Fibroblast of the aortic adventitia (primary cell): ENCODE measurements at places on chromosomes 6 and 20. TPM values are rescaled to one million over a fixed set of nuclear protein-coding genes. Genes with fewer than 3 reads are reported as not detected.

The OPN5 gene
- under 0.01 TPM in 1 of 2 replicates, not detected in the other for total RNA-seq

The HLA-DRA gene
- total RNA-seq = 0.45 TPM in 1 of 2 replicates, not detected in the other

- no peak for DNase-seq
Measured at GRCh38 chr6:135503703-135504475, 6.3 kb upstream of the AHI1 start.

The FRK gene
- 2.0 TPM in 2 replicates for total RNA-seq

The SLC35D3 gene
- not detected in 2 replicates for total RNA-seq
